Left renal cortex interstitium (tissue), 4 donors: ENCODE measurements at places on chromosomes 2 and 18. TPM values are rescaled to one million over a fixed set of nuclear protein-coding genes. Genes with fewer than 3 reads are reported as not detected.

Gene SH3RF3
- 5.1 TPM for polyA plus RNA-seq

Gene VSNL1
- 3.3 TPM for polyA plus RNA-seq

DNA sequence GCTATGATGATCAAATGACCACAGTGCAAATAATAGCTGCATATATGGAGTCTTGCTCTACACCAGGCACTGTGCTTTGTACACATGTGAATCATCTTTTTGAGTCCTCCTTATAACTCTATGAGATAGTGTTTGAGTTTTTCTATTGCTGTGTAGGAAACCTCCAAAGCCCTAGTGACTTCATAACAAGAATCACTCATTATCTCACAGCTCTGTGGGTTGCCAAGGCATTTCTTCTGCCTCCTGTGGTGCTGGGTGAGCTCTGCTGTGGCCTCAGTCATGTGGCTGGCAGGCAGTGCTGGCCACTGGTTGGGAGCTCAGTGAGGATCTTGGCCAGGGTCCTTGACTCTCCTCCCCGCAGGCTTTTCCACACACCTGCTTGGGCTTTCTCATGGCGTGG, 153.4 kb downstream of the CAPN13 start:
- no peak for DNase-seq

GRCh38 chr18:22952525-22952924, 19.4 kb downstream of the RBBP8 start:
- no peak for DNase-seq

GRCh38 chr2:181680055-181680936, at the start of gene NEUROD1:
TSS of gene NEUROD1 (minus strand) at chr2:181680517. CDS start at chr2:181678860, 1,657 bp downstream.
- no peak for DNase-seq

DNA sequence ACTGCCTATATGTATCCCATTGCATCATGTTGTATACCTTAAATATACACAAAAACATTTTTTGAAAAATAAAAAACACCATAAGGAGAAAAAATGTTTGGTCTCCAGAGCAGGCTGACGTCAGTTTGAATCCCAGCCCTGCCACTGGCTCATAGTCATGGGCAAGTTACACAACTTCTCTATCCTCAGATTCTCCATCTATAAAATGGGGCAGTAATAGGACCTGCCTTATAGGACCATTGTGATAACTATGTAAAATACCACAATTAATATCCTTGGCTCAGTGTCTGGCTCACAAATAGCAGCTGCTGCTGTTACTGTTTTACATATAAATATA, 135.6 kb downstream of the SMAD7 start:
- no peak for DNase-seq

- DNase-seq: no peak
These were observed 28.9 kb downstream of the IL1R2 start for GRCh38 chr2:102020596-102021170.
